ENCODE measurements at places on chromosomes 2 and 18.

- DNase-seq, result no peak
These were observed 510.1 kb downstream of the EIPR1 start for GRCh38 chr2:2867397-2867979.

- DNase-seq, result no peak
These were observed 11.5 kb upstream of the ALPP start for GRCh38 chr2:232367016-232367415.

DNA sequence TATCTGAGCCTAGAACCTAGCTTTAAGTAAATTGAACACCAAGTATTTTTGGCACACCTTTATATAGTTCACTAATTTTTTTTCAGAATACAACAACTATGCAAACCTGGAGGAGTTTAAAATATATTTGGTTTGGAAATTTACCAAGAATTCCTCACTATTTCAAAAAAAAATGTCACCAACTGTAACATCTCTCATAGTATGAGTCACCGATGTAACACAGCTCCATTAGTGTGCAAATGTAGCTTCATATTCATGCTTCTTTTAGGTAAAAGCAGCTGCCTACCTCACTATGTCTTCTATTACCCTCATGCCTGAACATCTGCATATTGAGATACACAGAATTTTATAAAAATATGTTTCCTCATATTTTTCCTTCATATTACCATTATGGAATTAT is 80.5 kb downstream of the NRXN1 start:
- no peak for DNase-seq

DNA sequence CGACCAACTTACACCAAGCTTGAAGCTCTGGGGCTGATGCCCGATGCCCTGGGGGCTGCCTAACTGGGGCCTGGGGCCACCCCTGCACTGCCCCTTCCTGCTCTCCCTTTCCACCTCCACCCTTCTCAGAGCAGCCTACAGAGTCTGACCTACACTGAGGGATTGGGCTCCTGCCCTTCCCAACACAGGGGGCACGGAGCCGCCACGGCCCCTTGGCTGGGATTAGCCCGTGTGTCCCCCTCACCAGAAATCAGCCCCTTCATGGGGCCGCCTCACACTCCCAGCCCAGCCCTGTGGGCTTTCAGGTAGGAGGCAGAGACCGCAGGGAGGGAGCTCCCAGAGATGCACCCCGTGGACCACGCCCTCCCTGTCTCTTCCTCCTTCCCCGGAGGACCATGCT is 198.0 kb downstream of the EIPR1 start:
- no peak for DNase-seq

GRCh38 chr18:3212657-3213056 is 7.1 kb downstream of the MYOM1 start:
- no peak for DNase-seq

DNA sequence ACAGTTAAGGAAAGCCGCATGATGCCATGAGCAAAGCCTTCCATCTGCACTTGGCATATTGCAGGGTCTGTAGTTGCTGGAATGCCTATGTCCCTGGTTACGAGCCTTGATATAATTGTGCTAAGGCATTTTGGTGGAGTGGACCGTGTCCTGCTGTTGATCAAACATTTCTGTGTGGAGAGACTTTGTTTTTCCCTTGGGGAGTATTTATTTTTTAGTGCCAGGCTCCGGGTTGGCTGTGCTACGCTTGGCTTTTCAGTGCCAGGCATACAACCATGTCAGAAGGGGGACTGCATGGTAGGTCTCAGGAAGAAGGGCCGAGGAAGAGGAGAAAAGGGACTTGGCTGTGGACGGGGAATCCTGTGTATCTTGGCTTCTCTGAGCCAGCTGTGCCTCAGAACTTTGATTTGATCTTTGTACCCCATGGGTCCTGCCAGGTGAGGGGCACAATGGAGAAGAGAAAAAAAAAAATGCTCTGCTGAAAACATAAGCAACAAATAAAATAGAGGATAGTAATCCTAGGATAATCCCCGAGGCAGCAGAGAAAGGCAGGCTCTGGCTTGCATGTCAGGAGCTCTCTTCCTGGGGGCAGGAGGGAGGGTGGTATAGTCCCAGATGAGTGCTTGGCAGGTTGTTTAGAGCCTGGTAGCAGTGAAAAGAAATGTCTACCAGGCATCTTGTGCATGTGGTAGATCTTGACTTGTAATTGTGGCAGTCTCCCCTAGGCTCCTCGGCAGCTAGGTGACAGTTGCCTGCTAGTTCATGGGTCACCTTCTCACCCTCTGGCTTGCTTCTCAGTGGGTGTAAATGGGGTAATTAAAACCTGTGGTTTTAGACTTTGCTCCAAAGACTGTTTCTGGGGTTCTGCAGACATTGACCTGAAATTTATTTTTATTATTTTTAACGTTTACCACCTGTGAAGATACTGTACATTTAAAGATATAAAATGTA is 233.0 kb downstream of the NEDD4L start:
- DNase-seq, result no peak

DNA sequence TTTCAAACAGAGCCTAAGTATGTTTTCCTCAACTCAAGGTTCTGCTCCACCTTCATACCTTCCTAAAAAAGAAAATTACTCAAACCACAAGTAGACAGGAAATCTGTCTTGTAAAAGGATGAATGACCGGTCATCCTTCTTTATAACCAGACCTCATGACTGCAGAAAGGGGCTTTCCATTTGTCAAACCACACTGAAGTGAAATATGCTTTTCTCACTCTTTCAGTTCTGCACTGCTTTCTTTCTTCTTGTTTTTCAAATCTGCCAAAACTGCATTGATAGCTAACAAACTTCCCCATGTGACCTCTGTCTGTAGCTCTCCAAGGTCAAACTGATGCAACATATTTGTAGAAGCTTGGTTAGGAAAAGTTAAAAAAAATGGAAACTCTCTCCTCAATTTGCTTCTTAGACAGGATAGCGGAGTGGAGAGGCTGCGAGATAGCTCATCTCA is 308.9 kb upstream of the CCDC68 start:
- DNase-seq, result no peak

DNA sequence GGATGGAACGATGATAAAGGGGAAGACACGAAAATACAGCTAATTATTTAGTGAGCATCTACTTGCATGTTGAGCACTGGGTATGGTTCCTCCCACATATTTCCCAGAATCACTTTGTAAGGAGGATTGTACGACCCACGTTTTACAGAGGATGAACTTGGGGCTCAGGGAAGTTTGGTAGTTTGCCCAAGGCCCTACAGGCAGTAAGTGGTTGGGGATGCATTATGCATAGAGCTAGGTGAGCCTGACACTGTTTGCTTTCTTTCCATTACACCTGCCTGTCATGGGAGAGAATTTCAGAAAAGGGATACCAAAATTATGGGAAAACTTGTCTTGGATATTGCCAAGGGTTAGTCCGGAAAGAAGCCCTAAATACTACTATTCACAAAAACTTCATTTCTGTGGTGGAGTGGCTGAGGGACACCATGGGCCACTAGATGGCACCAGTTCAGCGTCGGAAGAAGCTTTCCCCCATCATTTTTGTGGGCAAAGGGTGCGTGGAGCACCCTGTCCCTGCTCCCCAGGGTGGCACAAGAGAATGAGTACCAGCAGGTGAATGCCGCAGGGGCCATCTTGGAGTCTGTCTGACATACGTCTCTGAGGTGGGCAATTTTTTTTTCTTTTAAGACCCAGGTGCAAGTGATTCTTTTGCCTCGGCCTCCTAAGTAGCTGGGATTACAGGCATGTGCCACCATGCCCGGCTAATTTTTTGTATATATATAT is 23.5 kb upstream of the C18orf32 start:
- DNase-seq, result peak; percentile 25

- no peak for DNase-seq
These were observed 1597.9 kb upstream of the ACVR2A start for GRCh38 chr2:146246736-146247523.

GRCh38 chr2:239300871-239301735 is 99.7 kb downstream of the HDAC4 start:
- DNase-seq, result no peak

DNA sequence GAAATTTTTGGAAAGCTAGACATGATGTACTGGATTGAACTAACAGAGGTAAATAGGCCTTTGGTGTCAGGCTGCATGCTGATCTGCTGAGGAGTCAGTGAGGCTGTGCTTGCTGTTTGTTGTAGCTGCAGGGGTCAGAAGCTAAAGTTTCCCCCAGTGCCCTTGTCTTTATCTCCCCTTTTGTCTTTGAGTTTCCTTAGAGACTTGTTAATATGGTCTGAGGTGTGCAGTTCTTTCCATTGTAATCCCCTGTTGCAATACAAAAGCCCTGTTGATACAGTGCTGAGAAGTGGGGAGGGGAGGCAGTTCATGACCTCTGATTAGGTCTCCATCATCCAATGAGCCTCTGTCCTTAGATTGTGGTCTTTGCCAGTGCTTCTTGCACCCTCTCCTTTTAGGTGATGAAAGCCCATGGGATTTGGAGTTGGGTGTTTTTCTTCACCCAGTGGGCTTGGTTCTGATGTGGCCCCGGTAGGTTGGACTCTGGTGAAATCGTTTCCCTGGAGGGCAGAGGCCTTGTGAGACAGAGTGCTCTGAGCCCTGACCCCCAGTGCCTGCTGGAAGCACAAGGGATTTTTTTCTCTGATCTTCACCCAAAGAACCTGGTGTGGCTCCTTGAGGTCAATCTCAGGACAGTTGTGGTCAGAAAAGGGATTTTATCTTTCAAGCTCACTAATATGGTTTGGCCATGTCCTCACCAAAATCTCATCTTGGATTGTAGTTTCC is 163.1 kb downstream of the TMEM18 start:
- no peak for DNase-seq

DNA sequence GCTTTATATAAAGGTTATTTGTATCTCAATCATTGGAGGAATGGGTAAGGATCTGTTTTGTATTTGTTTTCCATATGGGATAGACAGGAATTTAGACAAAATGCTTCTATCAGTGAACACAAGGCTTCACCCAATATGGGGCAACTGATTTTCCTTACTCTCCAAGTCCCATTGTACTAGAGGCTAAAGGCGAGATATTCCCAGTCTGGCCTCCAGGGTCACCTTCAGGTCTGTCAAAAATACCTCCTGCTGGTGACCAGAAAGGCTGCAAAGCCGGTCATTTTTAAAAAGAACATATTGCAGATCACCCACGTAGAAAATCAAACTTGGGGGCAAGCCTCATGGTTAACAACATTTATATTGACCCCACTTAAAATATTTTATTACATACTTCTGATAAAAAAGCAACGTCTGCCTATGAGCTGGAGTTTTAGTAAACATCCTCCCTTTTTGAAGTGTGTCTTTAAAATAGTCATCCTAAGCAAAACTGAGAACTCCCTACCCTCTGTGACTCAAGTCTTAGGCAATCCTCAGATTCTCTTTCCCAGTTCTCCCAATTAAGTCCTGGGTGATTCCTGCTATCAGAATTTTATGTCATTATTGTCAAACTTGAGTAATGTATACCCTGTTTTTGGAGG is 276.6 kb downstream of the MREG start:
- no peak for DNase-seq

DNA sequence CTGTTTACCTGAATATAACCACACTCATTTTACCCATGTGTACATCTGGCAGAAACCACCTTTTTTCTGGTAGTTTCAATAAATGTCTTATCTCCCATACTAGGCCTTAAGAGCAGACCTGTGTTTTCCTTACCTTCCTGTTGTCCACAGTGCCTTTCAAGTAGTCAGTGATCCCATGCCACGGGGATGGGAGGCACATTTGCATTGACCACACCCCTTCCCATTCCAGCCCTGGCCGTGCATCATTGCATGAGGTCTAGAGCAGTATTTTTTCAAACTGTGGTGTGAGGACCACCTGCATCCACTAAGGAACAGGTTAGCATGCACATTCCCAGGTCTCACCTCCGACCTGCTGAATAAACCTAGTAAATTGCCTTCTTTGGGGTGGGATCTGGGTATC is 165.2 kb upstream of the FOSL2 start:
- no peak for DNase-seq

DNA sequence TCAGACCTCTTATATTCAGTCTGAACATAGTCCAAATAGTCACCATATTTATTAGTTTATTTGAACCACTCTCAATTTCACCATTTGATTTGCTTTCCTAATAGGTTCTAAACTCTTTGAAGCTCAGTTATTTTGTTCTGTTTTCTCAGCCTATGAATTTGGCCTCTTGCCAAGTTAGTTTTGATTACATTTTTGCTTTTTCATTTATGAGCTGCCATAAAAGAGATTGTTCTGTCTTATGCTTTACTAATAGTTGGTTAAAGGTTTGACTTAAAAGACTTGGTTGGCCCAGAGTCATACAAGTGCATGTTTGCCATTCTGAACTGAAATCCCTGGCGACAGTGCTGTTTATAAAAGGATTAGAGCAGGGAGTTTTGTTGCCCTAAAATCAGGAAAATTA is 85.9 kb upstream of the RANBP2 start:
- DNase-seq, result no peak

DNA sequence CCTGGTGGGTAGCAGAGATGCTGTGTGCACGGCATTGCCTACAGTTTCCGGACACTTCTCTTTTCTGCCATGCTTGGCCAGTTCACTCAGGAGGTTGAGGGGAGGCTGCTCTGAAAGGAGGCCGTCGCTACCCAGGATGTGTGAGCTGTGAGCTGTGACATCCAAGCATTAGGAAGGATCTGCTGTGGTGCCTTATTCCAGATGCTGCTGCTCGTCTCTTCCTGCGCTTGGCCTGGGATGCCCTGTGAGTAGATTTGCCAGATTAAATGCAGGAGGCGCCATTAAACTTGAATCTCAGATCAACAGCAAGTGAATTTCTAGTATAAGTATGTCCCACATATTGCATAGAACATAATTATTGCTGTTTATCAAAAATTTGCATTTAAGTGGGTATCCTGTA is 124.2 kb upstream of the SIX3 start:
- DNase-seq, result no peak

- no peak for DNase-seq
These were observed 13.9 kb downstream of the AFTPH start for GRCh38 chr2:64537991-64538390.

- DNase-seq, result no peak
These were observed 568.5 kb downstream of the ARHGAP15 start for GRCh38 chr2:143697744-143698143.

GRCh38 chr2:139175510-139175909 is 395.3 kb upstream of the NXPH2 start:
- no peak for DNase-seq

DNA sequence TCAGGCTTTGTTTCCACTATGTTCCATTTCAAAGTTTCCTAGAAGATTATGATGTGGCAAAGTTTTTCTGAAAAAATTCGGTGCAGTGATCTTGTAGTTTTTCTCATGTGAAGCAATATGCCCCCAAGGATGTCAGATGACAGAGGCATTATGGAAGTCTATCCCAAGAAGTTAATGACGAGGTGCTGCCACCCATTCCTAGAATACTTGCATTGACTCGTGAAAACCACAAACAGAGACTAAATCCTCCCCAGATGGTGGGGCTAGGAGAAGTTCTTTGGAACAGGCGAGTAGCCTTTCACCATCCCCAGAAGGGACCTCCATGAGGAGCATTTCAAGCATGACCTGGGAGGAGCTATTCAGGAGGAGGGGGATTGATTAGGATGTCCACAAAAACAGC is 40.2 kb upstream of the COPS8 start:
- DNase-seq, result no peak

Measured in stimulated activated CD4-positive, alpha-beta T cell treated with anti-CD3 and anti-CD28 coated beads, Interleukin-15, amount 100 ng/mL, for 1 hour (primary cell).